ENCODE measurements at places on chromosomes 4 and X.

GRCh38 chr4:141395246-141395830, 174.6 kb downstream of the ZNF330 start:
- H3K27me3 ChIP-seq: no peaks in the 10 kb centered on the region
- DNase-seq: no peak
- no peak overlapping the region for H3K27ac ChIP-seq

- no peak for DNase-seq
- no peak overlapping the region for H3K4me3 ChIP-seq
- H3K27me3 ChIP-seq: no peaks in the 10 kb centered on the region
- H3K36me3 ChIP-seq: peaks cover 37% of the 10 kb centered on the region
- H3K4me1 ChIP-seq: no peaks in the 10 kb centered on the region
- no peak overlapping the region for H3K27ac ChIP-seq
These were observed 66.4 kb upstream of the OR13H1 start for GRCh38 chrX:131477498-131477897.

DNA sequence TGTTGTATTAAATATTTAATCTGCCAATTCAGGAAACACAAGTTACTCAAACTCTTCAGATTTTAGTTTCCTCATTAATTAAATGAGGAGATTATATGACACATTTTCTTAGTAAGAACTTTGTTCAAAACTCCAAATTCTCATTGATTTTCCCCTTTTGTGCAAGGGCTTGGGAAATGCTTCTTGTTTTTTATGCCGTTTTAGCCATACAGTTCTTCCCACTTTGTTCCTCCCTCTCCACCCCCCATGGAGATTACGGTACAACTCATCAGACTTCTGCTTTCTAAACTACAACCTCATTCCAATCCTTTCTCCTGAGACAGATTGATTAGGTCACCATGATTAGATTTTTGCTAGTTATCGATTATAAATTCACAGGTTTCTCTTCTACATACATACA, 10.9 kb upstream of the BBS7 start:
- no peaks in the 10 kb centered on the region for H3K4me1 ChIP-seq
- no peaks in the 10 kb centered on the region for H3K36me3 ChIP-seq
- no peak overlapping the region for H3K27ac ChIP-seq
- peaks cover 2% of the 10 kb centered on the region for H3K27me3 ChIP-seq

DNA sequence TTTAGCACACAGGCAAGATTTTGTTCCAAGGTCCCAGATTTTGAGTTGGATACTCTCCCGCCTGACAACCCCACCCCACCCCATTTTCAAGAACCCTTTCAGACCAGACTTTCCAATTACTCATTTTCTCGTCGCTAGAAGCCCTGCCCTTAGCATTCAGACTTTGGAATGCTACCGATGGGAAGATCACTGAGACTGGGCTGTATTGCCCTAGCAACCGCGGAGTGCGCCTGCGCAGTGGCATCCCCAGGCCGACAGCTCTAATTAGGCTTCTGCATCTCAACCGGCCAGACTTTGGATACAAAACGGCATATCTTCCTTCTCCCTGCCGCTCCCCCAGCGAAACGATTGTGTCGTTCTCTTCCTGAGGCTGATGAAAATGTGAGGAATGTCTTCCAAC, 3.4 kb downstream of the MAGEE2 start:
- no peak overlapping the region for H3K4me3 ChIP-seq
- no peak overlapping the region for H3K27ac ChIP-seq
- no peaks in the 10 kb centered on the region for H3K27me3 ChIP-seq

GRCh38 chr4:67939195-67939594, 24.1 kb downstream of the TMPRSS11A start:
- peaks cover 2% of the 10 kb centered on the region for H3K36me3 ChIP-seq
- H3K27ac ChIP-seq: no peak overlapping the region

All from progenitor cell of endocrine pancreas (in vitro differentiated cells).